ENCODE measurements at places on chromosomes 13 and 19.

- DNase-seq: peak; percentile 61
Observed at GRCh38 chr13:19959831-19960652, 1.5 kb downstream of the ZMYM2 start.

- no peak for DNase-seq
Observed at GRCh38 chr13:48531416-48532255, 1.2 kb downstream of the RCBTB2 start.

- no peak for DNase-seq
Observed at GRCh38 chr13:60164234-60164889, 634 bp upstream of the DIAPH3 start.

DNA sequence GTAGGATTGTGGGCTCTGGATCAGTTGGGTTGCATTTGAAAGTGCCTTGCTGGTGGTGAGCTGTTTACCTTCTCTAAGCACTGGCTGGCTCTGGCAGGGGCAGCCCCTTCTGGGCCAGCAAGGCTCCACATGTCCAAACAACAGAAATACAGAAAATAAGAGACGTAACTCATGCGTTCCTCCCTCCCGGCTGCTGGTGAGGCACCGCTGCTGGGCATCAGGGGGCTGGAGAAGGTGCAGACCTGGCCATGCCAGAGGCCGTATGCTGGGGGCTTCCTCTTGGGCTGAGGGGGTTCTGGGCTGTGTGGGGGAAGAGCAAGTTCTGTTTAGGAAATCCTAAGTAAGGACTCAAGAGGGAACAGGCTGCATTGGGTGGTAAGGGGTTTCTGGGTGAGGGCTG, 140.6 kb downstream of the URI1 start:
- DNase-seq: no peak

DNA sequence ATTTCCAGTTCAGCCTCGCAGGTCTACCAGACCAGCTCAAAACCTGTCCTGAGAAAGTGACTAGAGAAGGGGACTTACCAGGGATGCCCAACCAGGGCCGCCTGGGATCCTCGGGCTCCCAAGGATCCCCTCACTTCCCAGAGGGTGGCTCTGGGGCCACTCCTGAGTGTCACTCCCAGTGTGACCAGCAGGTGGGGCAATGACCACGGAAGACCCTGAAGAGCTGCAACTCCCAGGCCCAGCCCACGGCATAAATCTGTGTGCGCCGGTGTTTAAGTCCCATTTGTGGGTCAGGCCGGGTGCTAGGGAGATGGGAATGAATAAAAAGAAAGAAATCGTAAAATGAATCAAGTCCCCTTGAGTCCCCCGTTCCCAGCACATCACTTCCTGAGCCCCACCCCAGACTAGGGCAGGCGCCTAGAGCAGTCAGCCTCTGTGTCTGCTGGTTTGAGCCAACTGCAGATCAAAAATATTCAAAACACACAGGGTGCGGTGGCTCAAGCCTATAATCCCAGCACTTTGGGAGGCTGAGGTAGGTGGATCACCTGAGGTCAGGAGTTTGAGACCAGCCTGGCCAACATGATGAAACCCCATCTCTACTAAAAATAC, 10.7 kb downstream of the PTGIR start:
- DNase-seq: peak; percentile 67

- no peak for DNase-seq
Observed at GRCh38 chr13:44045180-44045562, 165.5 kb downstream of the LACC1 start.

DNA sequence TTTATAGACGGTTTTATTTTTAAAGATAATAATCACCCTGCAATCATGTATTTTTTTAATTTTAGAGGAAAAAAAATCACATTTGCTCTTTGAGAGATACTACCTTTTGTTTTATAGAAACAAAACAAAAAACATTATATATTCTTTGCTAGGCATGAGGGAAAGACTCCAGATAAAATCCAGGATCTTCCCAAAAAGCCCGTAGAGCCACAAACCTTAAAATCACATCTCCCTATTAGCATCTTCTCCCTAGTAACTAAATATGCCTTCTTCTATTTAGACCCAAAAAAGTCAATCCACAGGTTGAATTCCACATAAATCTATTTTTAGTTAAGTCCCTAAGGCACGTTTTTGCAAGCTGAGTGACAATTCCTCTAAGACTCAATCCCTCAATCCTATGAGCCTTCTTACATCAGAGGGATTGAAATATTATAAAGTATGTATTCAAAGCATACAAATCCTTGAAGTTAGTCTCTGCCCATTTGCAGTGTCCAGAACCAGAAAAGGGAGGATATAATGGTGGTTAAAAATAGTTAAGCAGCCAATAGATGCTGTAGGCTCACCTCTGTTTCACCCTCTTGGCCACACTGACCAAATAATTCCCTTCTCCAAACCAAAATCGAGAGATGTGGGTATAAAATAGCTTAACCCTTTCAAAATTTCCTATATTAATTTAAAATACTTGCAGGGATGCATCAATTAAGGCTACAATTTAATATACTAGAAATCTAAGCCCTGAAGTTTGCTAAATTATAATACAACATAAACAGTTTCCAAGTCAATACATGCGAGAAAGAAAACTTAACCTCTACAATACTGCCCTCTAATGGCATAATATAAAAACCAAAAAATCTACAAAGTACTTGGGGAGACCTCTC, 64.0 kb downstream of the SERP2 start:
- no peak for DNase-seq

All from stimulated activated CD8-positive, alpha-beta memory T cell treated with anti-CD3 and anti-CD28 coated beads, Interleukin-7, amount 100 ng/mL, for 1 hour (primary cell).